B cell (primary cell): ENCODE measurements at places on chromosomes 3 and 15. TPM values are rescaled to one million over a fixed set of nuclear protein-coding genes. Genes with fewer than 3 reads are reported as not detected.

DNA sequence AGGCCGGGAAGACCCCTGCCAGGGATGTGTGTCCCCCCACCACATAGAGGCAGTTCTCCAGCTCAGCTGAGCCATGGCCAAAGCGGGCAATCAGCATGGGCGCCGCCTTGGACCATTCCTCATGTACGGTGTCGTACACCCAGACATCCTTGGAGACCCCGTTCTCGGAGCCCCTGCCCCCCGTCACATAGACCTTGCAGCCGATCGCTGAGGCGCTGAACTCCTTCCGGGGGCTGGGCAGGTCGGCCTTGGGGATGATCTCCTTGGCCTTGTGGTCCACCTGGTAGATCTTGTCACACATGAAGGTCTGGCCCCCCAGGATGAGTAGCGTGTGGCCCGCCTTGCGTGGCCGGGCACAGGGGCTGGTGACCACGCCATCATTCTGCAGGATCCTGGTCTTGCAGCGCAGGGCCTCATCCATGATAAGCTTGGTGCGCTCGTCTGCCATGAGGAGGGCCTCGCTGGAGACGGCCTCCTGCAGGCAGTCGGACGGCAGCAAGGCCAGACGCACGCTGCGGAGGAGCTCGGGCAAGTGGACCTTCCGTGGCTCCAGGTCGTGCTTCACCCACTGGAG is 26.0 kb downstream of the KLHL25 start:
- no peaks in the 10 kb centered on the region for H3K27me3 ChIP-seq
- no peak for DNase-seq
- H3K4me3 ChIP-seq = no peak overlapping the region
- H3K4me1 ChIP-seq = no peaks in the 10 kb centered on the region
- no peak overlapping the region for H3K27ac ChIP-seq

DNA sequence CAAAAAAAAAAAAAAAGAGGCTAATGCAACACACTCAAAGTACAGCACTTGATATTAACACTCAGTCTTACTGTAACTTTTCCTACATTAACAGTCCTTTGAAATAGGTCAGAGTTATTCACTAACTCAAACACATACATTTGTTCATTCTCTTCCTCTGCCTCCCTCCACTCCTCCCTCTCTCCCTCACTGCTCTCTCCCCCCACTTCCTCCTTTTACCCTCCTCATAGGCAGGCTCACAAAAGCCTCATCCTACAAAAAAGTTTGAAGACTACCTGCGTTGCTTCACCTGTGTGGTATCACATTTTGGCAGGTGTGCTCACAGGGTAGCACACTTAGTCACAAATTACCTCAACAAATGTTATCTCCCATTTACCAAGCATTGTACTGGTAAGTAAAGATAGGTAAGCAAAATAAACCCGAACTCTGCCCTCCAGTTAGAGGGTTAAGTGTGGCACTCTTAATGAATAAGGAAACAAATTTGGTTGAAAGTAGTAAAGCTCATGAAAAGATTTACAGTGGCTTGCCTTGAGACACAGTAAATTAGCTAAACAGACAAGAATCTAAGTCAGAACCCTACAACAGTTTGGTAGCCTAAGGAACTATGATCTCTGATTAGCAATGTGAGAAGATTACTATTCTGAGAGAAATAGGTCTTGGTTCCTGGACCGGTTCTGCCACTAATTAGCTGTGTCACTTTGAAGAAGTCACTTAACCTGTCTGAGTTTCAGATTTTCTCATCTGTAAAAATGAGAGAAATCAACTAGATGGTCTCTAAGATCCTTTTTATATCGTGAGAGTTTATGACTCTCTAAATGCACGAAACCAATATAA is 151.0 kb upstream of the MLF1 start:
- H3K36me3 ChIP-seq = no peaks in the 10 kb centered on the region
- H3K4me3 ChIP-seq = no peak overlapping the region
- H3K27ac ChIP-seq = no peak overlapping the region
- no peaks in the 10 kb centered on the region for H3K27me3 ChIP-seq
- no peak for DNase-seq
- no peaks in the 10 kb centered on the region for H3K4me1 ChIP-seq

DNA sequence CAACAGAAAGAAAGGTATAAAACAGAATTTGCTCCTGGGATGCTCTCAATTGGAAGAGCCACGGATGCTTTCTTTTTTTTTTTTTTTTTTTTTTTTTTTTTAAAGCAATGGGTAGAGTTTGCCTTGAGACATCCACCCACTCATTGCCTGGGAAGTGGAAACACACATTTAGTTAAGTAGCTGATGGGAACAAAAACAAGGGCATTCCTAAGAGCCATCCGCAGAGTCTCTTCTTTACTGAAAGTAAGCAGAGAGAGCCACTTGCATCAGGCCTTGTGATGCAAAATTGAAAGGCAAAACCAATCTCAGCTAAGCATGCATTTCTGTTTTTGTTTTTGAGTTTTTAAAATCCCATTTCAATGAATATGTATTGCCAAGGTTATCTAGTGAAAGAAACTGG is 787.9 kb upstream of the LMCD1 start:
- DNase-seq = no peak
- no peaks in the 10 kb centered on the region for H3K27me3 ChIP-seq
- H3K4me1 ChIP-seq = no peaks in the 10 kb centered on the region
- no peak overlapping the region for H3K4me3 ChIP-seq
- no peak overlapping the region for H3K27ac ChIP-seq
- H3K36me3 ChIP-seq = no peaks in the 10 kb centered on the region

GRCh38 chr3:15205934-15206661 is at the start of gene CAPN7:
Gene CAPN7 (plus strand): TSS chr3:15206246. CDS start chr3:15206496, 250 bp downstream.
- DNase-seq = peak; percentile 97
- no peaks in the 10 kb centered on the region for H3K27me3 ChIP-seq
- peak within 1 kb of the TSS; percentile 68 for H3K27ac ChIP-seq
- peak within 1 kb of the TSS; percentile 71 for H3K4me3 ChIP-seq

- H3K4me3 ChIP-seq = no peak overlapping the region
- H3K27me3 ChIP-seq = no peaks in the 10 kb centered on the region
- DNase-seq = no peak
- H3K4me1 ChIP-seq = no peaks in the 10 kb centered on the region
Observed at GRCh38 chr3:60645801-60646200, 605.5 kb downstream of the FHIT start.

DNA sequence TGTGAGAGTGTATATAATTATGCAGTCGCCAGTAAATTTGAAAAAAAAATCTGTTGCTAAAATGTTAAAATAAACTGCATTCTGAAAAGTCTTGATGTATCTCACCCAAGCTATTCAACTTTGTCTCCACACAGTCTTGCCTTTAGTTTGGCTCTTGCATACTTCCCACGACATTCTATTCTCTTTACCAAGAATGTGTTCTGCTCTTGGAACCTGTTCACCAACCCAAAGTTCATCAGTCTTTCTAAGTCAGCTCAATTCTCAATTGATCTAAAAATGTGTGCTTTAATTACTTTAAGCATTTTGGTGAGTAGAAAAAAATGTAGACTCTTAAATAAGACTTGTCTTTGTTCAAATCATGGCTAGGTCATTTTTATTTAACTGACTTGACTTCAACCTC is 657.7 kb upstream of the TBL1XR1 start:
- DNase-seq = no peak
- no peak overlapping the region for H3K4me3 ChIP-seq
- H3K4me1 ChIP-seq = no peaks in the 10 kb centered on the region
- no peaks in the 10 kb centered on the region for H3K27me3 ChIP-seq

- DNase-seq = peak; percentile 21
- no peaks in the 10 kb centered on the region for H3K36me3 ChIP-seq
- peaks cover 19% of the 10 kb centered on the region for H3K4me1 ChIP-seq
- H3K27ac ChIP-seq = no peak overlapping the region
- no peak overlapping the region for H3K4me3 ChIP-seq
- H3K27me3 ChIP-seq = no peaks in the 10 kb centered on the region
Observed at GRCh38 chr3:23161896-23162570, 41.1 kb upstream of the UBE2E2 start.

The PAQR5 gene
- total RNA-seq = not detected in 2 replicates

The SH3BP5 gene
- 73.6 and 76.6 TPM in 2 replicates for total RNA-seq

The SLC2A2 gene
- not detected in 2 replicates for total RNA-seq
